ENCODE measurements at places on chromosomes 6 and 20. TPM values are rescaled to one million over a fixed set of nuclear protein-coding genes. Genes with fewer than 3 reads are reported as not detected.

- no peak overlapping the region for H3K27ac ChIP-seq
- DNase-seq = no peak
- no peaks in the 10 kb centered on the region for H3K36me3 ChIP-seq
- no peaks in the 10 kb centered on the region for H3K27me3 ChIP-seq
Measured at GRCh38 chr6:169387809-169388383, 134.2 kb upstream of the THBS2 start.

Gene RGL2
- 21.3 TPM for total RNA-seq

DNA sequence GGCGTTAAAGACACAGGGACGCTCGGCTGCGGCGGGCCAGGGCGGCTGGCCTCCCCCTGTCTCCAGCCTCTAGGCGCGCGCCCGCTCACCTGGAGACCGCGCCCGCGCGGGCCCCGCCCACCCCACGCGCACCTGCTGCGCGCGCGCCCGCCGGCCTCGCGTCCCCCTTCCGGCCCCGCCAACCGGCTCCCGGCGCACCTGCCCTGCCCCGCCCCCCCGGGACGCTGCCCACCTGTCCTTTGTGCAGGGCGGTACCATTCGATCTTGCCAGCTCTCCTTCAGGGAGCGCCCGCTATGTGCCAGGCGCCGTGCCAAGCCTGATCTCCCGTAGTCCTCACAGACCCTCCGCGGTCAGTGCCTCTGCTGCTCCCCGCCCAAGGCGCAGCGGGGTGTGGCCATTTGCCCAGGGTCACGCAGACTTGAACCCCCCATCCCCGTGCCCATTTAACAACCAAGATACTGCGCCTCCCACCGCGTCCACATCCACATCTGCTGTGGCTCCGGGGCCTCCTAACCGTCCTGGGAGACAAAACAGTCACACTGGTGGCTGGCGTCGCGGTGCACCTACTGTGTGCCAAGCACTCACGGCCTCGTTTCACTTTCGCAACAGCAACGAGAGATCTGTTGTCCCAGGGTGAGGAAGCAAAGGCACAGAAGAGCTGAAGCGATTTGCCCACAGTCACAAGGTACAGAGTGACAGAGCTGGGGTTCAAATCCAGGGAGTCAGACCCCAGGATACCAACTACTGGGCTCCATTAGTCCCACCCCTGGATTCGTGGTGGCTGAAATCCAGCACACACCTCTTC, 48.1 kb downstream of the NOL4L start:
- H3K27me3 ChIP-seq = no peaks in the 10 kb centered on the region
- no peaks in the 10 kb centered on the region for H3K36me3 ChIP-seq
- H3K4me3 ChIP-seq = peak overlapping the region; percentile 47
- peaks cover 34% of the 10 kb centered on the region for H3K4me1 ChIP-seq
- DNase-seq = peak; percentile 91

DNA sequence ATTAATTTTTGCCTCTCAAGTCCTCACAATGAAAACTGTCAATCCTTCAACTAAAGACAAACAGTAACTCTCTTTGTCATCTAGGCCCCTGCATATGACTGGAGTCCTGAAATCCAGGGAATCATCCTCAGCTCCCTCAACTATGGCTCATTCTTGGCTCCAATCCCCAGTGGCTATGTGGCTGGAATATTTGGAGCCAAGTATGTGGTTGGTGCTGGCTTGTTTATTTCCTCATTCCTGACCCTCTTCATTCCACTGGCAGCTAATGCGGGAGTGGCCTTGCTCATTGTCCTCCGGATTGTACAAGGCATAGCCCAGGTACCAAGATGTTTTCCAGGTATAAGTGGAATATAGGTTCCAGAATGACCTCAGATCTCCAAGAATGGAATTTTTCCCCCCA, 15.4 kb downstream of the SLC17A4 start:
- no peaks in the 10 kb centered on the region for H3K27me3 ChIP-seq
- H3K36me3 ChIP-seq = no peaks in the 10 kb centered on the region
- H3K4me3 ChIP-seq = no peak overlapping the region
- no peak overlapping the region for H3K27ac ChIP-seq

Gene COL11A2
- 0.79 TPM for total RNA-seq

- DNase-seq = no peak
- H3K27me3 ChIP-seq = no peaks in the 10 kb centered on the region
- no peak overlapping the region for H3K4me3 ChIP-seq
Measured at GRCh38 chr6:158907931-158908330, 88.8 kb upstream of the EZR start.

DNA sequence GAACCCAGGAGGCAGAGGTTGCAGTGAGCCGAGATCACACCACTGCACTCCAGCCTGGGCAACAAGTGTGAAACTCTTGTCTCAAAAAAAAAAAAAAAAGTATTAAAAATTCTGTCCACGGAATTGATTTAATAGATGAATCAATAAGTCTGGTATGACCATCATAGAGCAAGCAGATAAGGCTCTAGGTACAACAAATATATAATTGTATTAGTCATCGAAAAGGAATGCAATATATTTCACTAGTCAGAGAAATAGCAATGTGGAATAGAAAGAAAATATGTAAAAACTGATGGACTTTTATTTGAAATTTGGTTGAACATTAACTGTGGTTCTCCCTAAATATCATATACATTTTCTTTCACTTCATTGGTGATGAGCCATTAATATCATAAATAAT, 476.8 kb upstream of the AGPAT4 start:
- DNase-seq = no peak
- no peak overlapping the region for H3K27ac ChIP-seq
- H3K4me1 ChIP-seq = no peaks in the 10 kb centered on the region
- no peaks in the 10 kb centered on the region for H3K27me3 ChIP-seq
- H3K4me3 ChIP-seq = no peak overlapping the region

- no peaks in the 10 kb centered on the region for H3K4me1 ChIP-seq
- no peaks in the 10 kb centered on the region for H3K36me3 ChIP-seq
- H3K27me3 ChIP-seq = no peaks in the 10 kb centered on the region
- DNase-seq = no peak
Measured at GRCh38 chr6:46368169-46368536, 123.1 kb downstream of the RCAN2 start.

- peaks cover 5% of the 10 kb centered on the region for H3K4me1 ChIP-seq
- H3K4me3 ChIP-seq = no peak overlapping the region
- H3K27me3 ChIP-seq = no peaks in the 10 kb centered on the region
- H3K36me3 ChIP-seq = no peaks in the 10 kb centered on the region
- no peak for DNase-seq
Measured at GRCh38 chr6:80528115-80528514, 421.6 kb downstream of the BCKDHB start.

Data from transverse colon (tissue), 4 donors.